ENCODE measurements at places on chromosomes 7 and 10.

DNA sequence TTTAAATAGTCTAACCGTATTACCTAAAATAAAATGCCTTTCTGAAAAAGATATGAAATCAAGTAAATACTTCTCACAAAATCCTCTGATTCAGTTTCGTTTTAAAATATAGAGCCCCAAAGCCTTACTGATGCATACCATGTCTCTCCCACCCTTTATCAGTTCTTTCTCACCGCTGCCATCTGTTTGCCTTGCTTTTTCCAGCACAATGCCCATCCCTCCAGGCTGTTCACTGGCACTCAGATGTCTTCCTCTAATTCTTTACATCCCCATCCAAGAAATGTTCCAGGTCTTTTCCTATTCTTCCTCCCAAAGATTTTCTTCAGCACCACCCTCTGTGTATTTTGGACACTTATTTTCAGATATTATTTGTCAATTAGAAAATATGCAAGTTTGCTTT lies 116.5 kb upstream of the LRRN3 start:
- DNase-seq = no peak

GRCh38 chr7:97138830-97139229 lies 21.3 kb downstream of the SDHAF3 start:
- no peak for DNase-seq

DNA sequence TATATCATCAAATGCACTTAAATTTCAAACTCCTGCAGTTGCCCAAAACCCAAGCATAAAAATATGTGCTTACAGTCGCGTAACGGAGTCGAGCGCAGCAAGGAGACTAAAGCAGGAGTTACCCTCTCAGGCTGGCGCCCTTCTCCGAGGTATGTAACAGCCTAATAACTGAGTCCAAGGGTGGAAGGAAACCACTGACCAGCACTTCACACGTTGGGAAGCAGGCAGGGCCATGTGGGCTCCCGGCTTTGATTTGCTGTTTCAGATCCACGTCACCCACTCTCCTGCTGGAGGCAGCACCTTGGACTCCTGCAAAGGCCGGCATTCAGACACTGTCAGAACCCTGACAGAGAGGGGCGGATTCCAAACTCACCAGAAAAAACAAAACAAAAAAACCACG lies 123.8 kb downstream of the DIP2C start:
- no peak for DNase-seq

DNA sequence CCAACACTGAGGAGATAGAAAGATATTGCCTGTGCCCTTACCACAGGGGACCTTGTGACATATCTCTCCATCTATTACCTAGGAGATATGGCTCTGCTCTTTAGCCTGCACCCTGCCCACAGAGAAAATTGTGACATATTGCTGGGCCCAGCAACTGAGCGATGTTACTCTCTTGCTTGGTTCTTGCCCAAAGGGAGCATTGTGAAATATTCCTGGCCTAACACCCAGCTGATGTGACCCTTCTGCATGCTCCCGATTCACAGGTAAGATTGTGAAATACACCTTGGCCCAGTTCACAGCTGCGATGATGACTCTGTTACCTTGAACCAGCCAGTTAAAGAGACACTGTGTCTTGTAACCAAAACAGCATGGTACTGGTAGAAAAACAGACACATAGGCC lies 37.2 kb upstream of the ZNF107 start:
- DNase-seq = no peak

DNA sequence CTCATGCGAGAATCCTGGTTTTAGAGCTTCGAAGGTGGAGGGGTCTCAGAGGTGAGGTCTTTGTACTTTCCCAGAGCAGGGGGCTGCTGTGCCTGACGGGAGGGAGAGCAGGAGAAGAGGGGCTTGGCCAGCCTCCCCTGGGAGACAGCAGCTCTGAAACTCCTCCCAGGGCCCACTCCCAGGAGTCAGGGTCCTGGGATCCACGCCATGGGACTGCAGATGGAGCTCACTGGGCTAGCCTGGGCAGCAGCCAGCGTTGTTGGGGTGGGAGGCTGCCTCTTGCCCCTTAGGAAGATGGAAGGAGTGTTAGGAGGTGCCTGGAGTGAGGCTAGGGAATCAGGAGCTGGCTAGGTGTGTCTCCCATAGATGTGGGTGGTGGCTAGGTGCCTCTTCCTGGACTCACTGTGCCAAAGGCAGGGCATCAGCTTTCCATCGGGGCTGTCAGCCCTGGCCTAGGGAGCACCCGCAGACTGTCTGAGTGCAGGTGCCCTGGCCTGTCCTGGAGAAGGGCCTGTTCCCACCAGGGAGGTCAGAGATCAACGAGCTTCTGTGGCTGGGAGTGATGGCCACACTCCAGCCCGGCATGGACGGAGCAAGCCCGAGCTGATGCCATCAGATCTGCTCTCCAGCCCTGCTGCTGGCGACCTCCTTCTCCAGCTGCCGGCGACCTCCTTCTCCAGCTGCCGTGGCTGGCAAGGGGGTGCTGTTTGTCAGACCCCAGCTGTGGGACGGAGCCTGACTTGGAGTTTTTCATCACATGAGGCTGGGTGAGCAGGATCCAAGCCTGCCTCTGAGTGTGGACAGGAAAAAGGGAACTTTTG lies 111.3 kb downstream of the PTPN20 start:
- no peak for DNase-seq

GRCh38 chr7:44914992-44915607 lies 29.8 kb upstream of the PURB start:
- DNase-seq = peak; percentile 66

DNA sequence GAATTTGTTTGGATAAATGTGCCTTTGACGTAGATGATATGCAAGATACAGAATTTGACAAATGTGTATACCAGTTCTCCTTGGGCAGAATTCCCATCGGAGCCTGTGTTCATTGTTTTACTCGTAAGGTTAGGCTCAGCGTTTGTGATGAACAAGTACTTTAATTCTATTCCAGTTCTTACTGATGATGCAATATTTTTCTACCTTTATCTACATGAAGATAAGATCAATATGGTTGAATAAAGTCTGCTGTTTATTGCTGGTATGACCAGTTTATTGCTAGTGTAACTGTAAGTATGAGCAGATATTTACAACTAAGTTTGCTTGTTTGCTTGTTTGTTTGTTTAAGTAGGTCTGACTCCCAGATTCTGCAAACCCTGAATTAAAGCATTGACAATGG lies 145.4 kb upstream of the ADARB2 start:
- DNase-seq = no peak

DNA sequence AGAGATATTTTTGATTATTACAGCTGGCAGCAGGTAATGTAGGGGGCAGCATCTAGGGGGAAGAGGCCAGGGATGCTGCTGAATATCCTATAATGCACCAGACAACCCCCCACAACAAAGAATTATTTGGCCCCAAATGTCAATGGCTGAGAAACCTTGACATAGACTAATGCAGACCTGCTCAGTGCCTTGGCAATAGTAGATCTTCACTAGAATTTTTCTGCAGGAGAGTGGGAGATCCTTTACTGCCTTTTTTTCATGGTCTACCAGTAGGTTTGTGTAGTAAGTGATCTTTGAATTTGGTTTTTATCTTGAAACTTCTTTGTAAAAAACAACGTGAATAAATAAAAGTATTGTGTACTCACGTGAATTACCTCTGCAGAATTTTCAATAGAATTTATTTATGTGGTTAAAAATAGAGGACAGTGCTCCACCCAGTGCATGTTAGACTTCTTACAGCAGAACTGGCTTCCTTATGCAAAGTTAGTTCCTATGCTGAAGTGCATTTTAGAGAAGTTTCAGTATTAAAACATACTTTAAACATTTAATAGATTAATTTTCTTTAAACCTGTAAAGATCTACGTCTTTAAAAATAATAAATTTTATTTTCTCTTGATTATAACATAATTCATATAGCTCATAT lies 199.6 kb upstream of the HDAC9 start:
- no peak for DNase-seq

DNA sequence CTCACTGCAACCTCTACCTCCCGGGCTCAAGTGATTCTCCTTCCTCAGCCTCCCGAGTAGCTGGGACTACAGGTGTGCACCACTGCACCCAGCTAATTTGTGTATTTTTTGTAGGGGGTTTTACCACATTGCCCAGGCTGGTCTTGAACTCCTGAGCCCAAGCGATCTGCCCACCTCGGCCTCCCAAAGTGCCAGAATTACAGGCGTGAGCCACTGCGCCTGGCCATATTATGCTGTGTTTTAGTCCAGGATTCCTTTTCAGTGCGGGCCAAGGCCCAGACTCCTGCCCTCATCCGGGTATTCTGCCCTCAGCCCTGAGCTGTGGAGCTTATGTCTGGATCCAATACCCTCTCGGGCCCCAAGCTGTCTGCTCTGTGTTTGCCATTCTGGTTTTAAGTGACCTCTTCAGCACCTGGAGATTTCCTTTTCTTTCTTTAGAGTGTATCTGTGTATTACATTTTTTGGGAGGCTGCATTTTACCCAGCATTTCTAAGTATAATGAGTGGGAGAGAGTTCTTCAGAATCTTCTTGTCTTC lies 114.9 kb downstream of the BUB3 start:
- DNase-seq = no peak

GRCh38 chr10:70355051-70356021 lies 27.1 kb downstream of the LRRC20 start:
- DNase-seq = no peak

- DNase-seq = no peak
These were observed 223.6 kb downstream of the GATA3 start for GRCh38 chr10:8278099-8278498.

DNA sequence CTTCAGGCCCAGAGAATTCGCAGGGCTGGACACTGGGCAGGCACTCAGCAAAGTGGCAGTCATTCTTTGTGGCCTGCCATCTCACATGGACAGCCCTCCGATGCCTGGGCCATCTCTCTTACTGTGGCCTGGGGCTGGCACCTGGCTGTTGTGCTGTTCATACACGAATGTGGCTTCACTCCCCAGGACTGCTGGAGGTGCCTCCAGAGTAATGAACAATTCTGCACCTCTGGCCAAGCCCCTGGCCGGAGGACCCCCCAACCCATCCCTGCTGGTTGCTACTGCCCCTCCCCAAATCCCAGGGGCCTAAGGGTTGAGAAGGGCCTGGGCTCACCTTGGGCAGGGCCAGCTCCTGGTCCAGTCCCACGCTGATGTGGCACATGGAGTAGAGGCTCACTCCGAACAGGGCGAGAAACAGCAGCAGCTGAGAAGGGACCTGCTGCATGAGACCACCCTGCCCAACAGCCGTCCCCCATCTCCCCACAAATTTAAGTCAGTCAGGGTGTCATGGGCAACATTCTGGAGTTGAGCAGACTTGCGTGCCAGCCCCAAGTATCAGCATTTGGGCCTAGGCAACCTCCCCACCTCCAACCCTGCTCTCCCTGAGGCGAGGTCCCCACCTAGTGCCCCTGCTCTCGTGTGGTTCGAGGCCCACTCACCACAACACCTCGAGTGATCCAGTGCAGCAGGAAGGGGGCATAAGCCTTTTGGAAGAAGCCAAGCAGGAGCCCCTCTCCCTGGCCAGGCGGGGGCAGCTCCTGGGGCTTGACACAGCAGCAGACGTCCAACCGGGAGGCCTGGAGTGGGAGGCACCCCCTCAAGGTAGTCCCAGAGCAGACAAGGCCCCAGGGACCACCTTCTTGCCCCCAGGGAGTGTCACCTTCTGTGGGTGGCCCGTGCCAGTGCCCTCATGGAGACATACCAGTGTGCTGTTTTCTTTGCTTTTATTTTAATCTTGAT lies 9.4 kb downstream of the NPC1L1 start:
- no peak for DNase-seq

DNA sequence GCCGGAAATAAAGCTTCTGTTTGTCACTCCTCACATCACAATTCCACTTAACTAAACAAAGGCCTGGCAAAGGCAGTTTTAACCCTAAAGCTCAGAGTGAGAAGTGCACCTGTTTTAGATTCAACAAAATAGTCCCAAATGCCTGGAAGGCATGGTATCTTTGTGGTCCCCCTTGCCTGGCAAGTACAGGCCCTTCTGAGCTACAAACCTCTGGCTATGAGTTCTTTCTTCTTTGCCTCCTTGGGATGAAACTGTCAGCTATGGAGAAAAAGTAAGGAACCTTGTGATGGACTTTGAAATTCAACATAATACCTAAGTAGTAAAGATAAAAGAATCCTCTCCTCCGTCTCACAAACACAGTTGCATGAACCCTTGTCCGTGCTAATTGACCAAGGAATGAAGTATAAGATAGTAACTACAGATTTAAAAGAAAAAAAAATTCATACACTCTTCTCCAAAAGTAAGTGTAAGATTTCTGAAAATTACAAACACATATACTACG lies 244.5 kb upstream of the ETV1 start:
- DNase-seq = no peak

GRCh38 chr7:100215895-100216294 lies 3.9 kb upstream of the PVRIG start:
- DNase-seq = no peak

GRCh38 chr7:15628876-15629275 lies 57.6 kb downstream of the MEOX2 start:
- DNase-seq = no peak

DNA sequence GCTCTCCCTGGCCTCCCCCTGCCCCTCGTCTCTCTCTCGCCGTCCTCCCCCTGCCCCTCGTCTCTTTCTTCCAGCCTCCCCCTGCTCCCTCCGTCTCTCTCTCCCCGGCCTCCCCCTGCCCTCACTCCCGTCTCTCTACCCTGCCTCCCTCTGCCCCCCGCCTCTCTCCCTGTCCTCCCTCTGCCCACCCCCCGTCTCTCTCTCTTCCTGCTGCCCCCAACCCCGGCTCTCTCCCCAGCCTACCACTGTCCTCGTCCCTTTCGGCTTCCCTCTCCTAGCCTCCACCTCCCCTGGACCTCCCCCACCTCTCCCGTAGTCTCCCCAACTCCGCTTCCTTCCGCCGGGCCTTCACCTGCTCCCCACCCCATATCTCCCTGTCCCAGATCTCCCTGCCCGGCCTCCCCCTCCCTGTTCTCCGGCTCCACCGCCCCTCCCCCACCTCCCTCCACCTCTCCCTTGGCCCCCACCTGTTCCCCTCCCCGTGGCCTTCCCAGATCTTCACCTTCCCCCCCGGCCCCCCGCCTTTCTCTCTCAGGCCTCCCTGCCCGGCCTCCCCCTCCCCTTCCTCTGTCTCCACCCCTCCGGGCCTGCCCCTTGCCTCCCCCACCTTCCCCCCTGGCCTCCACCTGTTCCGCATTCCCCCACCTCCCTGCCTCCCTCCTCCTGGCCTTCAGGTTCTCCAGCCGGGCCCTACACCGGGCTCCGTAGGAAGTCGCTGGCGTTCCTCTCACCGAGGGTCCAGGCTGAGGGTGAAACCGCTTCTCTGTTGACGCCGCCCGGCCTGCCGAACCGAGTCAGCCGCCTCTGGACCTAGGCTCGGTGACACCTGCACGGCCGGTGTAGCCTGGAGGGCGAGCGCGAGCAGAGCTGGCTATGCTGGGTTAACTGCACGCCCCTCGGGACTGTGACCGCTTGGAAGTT lies 1.2 kb downstream of the GET4 start:
- DNase-seq = no peak

GRCh38 chr7:102264367-102264891 lies 22.2 kb upstream of the SH2B2 start:
- no peak for DNase-seq

DNA sequence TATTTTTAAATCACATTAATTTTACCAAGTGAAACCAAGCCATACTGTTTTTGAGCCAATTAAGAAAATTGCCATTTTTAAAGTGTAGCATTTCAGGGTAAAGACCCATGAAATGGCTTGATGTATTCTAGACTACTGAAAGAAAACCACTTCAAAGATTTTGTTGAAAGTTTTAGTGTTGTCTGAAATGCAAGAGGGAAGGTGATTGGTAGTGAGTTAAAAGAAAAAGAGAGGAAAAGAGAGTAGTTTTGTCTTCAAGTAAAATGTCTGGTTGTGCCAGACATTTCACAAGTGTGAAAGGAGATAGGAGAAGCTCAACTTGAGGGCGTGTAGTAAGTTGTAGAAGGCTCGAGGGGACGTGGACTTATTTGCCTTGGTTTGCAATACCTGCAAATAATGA lies 41.6 kb downstream of the CALML5 start:
- DNase-seq = no peak

GRCh38 chr7:64078699-64078994 lies 33.4 kb downstream of the ZNF727 start:
- no peak for DNase-seq

Data from T-helper 17 cell (primary cell).